T47D (cell line): ENCODE measurements at places on chromosomes 13 and 19.

GRCh38 chr13:64928696-64929499 is 2301.2 kb downstream of the PCDH9 start:
- DNase-seq, result no peak

- DNase-seq, result no peak
Measured at GRCh38 chr13:96797136-96797535, 197.1 kb downstream of the OXGR1 start.

DNA sequence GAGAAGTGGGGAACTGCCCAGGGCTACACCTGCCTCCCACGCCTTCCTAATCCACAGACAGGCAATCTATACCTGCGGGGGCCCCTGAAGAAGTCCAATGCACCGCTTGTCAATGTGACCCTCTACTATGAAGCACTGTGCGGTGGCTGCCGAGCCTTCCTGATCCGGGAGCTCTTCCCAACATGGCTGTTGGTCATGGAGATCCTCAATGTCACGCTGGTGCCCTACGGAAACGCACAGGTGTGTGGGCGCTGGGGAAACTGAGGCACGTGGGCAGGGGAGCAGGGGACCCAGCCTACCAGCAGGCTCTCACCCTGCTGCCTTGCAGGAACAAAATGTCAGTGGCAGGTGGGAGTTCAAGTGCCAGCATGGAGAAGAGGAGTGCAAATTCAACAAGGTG is 1.4 kb downstream of the IFI30 start:
- DNase-seq, result no peak

GRCh38 chr13:50126263-50126992 is 111.2 kb downstream of the KCNRG start:
- DNase-seq, result no peak

DNA sequence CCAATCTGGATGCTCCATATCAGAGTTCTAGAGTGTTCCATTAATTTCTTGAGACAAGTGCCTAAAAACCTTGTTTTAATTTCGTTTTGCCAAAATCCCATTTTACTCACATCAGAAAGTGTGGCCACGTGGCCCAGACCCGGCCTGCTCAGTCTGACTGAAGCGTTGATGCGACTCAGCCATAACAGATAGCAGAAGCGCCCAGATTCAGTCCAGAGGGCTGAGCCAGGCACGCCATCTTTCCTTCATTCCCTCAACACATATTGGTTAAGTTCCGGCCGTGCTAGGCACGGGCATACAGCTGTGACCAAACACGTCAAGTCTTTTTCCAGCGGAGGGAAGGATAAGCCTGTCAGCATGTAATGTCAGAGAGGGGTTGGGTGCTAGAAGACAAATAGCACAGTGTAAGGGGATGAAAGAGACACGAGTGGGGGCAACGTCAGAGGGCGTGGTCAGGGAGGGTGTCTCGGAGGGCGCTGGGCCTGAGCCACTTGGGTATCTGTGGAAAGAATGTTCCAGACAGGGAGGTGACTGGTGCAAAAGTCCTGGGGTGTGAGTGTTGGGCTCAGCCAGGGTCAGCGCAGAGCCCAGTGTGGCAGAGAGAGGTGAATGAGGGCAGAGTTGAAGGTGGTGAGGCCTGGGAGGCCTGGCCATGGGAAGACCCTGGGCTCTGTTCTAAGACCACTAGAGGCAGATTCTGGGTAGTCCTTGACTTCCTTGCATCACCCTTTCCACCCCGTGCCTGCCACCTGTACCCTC is 3.1 kb downstream of the F10 start:
- DNase-seq, result no peak

DNA sequence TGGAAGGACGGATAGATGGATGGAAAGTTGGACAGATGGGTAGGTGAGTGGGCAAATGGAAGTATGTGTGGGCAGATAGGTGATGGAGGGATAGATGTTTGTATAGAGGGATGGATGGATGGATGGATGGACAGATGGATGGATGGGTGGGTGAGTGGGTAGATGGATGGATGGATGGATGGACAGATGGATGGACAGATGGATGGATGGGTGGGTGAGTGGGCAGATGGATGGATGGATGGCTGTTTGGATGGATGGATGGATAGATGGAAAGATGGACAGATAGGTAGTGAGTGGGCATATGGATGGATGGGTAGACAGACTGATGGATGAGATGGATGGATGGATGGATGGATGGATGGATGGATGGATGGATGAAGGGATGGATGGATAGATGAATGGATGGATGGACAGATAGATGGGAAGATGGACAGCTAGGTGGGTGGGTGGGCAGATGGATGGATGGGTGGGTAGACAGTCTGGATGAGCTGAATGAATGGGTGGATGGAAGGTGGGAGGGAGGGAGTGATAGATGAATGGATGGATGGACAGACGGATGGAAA is 74.9 kb upstream of the KCTD15 start:
- no peak for DNase-seq

- DNase-seq, result no peak
Measured at GRCh38 chr19:7912144-7912696, 2.4 kb upstream of the TGFBR3L start.

DNA sequence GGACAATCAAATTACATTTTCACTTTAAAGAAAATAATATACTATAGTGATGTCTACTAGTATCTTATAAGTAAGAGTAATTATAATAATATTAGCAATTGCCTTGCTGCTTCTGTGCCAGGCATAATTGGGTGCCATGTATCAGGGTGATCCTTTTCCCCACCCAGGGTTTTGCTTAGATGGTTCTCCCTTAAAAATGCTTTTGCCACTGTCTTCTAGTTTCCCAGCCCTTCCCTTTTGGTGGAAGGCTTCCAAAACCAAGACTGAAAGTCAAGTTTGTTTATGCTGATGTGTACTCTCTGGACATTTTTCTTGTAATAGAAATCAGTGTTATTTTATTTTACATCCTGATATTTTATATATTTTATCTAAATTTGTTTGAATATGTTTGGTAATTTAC is 77.8 kb downstream of the ITGBL1 start:
- DNase-seq, result no peak

GRCh38 chr13:113850722-113851479 is 13.0 kb downstream of the GAS6 start:
- DNase-seq, result no peak

DNA sequence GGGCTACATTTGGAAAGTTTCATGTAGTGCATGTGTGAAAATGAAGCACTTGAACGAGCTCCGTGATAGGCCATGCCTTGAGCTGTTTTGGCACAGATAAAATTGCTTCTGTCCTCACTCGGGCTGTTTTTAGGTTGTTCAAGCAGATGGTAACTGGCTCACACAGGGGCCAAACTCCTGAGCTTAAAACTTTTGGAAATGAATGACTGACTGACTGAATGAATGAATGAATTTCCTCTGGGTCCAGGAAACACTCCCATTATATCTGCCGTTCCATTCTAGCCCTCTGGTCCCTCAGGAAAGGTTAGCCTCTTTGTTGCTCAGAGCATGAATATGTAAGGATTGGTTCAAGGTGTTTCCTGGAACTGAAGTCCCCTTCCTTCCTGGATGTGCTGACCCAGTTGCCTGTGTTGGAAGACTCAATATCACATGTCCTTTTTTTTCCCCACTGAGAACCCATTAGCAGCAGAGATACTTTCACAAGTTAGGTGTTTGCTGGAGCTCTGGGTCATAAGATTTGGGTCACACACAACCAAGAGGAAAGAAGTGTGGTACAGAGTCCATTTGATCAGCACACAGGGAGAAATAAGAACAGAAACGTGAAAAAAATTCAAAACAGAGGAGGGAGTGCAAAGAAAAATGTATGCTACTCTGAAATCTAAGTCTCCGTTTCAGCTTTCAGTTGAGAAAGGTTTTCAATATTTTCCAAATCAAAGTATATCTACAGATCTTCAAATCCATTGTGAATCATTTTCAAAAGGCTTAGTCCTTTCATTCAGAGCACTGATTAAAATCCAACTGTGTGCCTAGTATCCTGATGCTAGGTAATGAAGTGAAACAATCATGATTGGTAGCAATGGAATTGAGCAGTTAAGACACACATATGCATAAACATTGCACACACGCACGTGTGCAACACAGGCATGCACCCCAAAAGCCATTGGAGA is 18.9 kb downstream of the MBNL2 start:
- DNase-seq, result no peak

- DNase-seq, result no peak
Measured at GRCh38 chr13:88461272-88462009, 790.3 kb downstream of the SLITRK5 start.

GRCh38 chr19:45402298-45403061 is 2.4 kb downstream of the PPP1R13L start:
- no peak for DNase-seq

GRCh38 chr13:110575322-110576069 is 14.0 kb upstream of the RAB20 start:
- no peak for DNase-seq

DNA sequence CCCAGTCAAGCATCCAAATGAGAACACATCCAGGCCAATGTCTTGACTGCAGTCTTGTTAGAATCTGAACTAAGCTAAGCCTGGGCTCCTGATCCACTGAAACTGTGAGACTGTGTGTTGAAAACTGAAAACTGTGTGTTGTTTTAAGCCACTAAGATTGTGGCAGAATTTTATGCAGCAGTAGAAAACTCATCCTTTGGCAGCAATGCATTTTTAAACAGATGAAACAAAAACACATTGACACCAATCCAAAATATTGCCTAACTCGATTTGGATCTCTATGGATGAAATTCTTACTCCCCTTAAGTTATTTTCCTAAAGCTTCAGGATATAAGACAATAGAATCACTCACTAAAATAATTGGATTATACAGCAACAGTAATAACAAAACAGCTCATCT is 202.3 kb upstream of the KLF12 start:
- DNase-seq, result no peak

GRCh38 chr13:50224534-50224933 is 209.3 kb downstream of the KCNRG start:
- no peak for DNase-seq

GRCh38 chr13:75455962-75456361 is 26.0 kb downstream of the TBC1D4 start:
- no peak for DNase-seq
